ENCODE measurements at places on chromosomes 2 and 18. TPM values are rescaled to one million over a fixed set of nuclear protein-coding genes. Genes with fewer than 3 reads are reported as not detected.

GRCh38 chr18:34990597-34990996 lies 50.6 kb upstream of the MAPRE2 start:
- DNase-seq: no peak

The GALNT5 gene
- total RNA-seq: 0.27 TPM

- no peak for DNase-seq
Observed at GRCh38 chr2:8527031-8527430, 154.8 kb upstream of the ID2 start.

GRCh38 chr2:212409560-212409959 lies 129.0 kb downstream of the ERBB4 start:
- no peak for DNase-seq

- DNase-seq: no peak
Observed at GRCh38 chr18:51257150-51257549, 59.7 kb upstream of the MEX3C start.

GRCh38 chr18:11669271-11669947 lies 19.7 kb upstream of the GNAL start:
- no peak for DNase-seq

The NFATC1 gene
- total RNA-seq: 49.3 TPM

The C18orf63 gene
- total RNA-seq: not detected

- DNase-seq: no peak
Observed at GRCh38 chr2:142472382-142472781, 341.6 kb upstream of the LRP1B start.

- DNase-seq: no peak
Observed at GRCh38 chr18:52950155-52950554, 610.2 kb downstream of the DCC start.

All from hematopoietic multipotent progenitor cell (in vitro differentiated cells).